ENCODE measurements at places on chromosomes 7 and 10.

GRCh38 chr10:129511758-129512157, 44.7 kb downstream of the MGMT start:
- no peak for DNase-seq

DNA sequence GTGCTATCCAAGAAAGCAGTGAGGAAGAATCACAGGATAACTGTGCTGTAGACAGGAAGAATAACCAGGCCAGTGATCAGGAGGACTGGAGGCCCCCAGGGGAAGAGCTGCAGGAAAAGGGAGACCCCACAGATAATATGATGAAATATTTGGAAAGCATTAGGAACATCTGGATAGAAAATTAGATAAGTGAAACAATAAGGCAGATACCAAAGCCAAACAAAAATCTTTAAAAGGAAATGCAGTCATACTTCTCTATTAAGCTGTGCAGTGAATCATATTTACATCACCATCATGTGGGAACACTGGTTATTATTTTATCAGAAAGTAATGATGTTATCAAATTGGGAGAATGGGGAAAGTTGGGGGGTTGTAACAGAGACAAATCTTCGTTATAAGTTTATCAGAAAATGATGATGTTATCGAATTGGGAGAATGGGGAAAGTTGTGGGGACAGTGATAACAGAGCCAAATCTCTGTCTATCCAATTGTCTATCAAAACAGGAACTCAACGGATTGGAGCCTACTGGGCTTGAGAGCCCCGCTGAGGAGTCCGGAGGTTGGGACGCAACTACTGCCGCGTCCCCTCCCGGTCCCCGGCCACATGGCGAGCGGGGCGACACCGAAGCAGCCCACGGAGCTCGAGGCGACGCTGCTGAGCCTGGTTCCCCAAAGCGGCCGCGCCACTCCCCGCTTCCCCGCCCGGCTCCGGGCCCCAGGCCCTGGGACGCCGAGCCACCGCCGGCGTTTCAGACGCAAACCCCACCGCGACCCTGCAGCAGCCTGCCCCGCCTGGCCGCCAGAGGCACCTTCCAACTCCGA, 14.0 kb upstream of the RALA start:
- DNase-seq = peak; percentile 67

- DNase-seq = no peak
Measured at GRCh38 chr7:87473986-87474385, 1.5 kb downstream of the ABCB4 start.

GRCh38 chr10:133422807-133423771, 1.3 kb downstream of the SPRN start:
- DNase-seq = peak; percentile 26

Measured in hematopoietic multipotent progenitor cell treated with erythropoietin and hydrocortisone succinate and interleukin-3 and kit ligand, for 4 days (in vitro differentiated cells).